ENCODE measurements at places on chromosomes 13 and 19.

DNA sequence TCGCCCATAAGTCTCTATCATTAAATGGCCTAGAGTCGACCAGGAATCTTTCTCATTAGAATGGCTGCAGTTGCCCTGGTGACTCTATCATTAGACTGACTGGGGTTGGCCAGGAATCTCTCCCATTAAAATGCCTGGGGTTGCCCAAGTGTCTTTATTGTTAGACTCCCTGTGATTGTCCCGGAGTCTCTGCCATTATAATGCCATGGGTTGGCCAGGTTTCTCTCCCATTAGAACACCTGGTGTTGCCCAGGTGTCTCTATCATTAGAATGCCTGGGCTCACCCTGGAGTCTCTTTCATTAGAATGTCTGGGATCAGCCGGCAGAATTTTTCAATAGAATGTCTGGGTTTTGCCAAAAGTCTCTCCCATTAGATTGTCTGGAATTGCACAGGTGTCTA, 1459.3 kb downstream of the UQCRFS1 start:
- no peak for DNase-seq

GRCh38 chr19:7522923-7523667, 671 bp downstream of the MCOLN1 start:
- peak; percentile 33 for DNase-seq

- DNase-seq: no peak
These were observed 854 bp downstream of the IL12RB1 start for GRCh38 chr19:18085702-18086457.

DNA sequence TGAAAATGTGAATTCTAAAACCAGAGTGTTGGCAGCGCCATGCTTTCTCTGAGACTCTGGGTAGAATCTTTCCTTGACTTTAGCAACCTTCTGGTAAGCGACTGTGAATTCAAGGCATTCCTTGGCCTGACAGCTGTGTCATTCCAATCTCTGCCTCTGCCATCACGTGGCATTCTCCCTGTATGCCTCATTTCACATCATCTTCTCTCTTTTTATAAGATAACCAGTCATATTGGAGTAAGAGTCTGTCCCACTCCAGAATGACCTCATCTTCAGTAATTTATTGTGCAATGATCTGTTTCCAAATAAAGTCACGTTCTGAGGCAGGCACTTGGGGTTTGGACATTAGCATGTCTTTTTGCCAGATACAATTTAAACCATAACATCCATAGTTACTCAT, 103.4 kb upstream of the POSTN start:
- peak; percentile 98 for DNase-seq

DNA sequence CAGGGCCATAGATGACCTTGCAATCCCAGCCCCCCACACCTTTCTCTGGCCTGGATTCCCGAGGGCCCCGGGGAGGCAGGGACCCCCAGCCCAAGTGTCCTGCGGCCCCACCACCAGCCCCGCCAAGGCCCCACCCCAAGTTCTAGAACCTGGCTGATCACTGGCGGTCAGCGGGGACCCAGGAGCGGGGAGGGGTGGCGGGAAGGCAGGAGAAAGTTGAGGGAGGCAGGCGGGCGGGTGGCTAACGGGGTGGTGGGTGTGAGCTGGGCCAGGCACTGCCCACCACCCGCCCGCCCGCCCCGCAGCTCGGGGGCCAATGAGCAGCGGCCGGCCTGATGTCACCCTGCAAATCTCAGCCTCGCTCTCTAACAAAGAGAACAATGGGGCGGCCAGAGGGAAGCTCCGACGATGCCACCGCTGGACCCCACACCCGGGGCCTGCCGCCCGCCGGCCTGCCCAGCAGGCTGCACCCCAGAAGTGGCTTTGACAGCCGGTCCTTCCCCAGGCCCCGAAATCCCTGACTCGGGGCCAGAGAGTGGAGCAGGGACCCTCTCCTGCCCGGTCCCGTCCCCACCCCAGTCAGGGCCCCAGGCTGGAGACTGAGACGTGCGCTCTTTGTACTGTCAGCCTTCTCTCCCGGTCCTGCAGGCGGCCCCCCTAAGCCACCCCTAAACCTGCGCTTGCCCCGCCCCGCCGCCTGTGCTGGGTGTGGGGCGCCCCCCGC, 1.6 kb downstream of the MEX3D start:
- peak; percentile 82 for DNase-seq

- DNase-seq: no peak
These were observed 17.1 kb upstream of the PAN3 start for GRCh38 chr13:28121224-28121623.

- no peak for DNase-seq
These were observed 1.4 kb upstream of the ATP8B3 start for GRCh38 chr19:1813192-1814182.

DNA sequence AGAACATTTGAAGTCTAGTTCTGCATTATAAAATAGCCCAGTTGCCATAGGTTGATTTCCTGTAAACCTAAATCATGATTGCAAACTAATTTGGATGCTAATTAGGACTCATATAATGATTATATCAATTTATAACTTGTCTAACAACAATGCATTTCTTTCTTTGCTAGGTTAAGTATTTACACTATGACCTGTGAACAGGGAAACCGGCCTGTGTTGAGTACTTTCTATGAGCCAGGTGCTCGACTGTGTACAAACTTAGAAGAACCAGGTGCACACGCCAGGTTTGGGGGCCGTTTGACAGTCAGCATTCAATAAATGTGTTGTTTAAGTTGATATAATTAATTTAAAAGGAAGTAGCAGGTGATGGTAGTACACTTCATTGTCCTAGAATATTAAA, 203.1 kb downstream of the TM9SF2 start:
- DNase-seq: no peak

DNA sequence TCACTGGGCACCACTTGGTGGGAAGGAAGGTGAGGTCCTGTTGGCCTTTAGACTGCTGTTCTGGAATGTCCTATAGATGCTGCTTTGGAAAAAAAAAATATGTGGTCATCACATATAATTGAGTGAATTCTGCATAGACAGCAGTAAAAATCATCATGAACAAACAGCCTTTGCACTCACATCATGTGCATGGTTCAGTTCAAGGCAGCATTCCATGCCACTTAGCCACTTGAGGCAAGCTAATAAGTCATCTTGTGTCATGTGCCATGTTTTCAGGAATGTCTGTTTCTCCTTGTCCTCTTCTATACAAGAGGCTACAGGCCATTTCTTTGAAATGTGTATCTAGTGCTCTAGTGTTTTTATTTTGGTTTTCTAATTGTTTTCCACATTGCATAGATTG, 43.9 kb upstream of the TSC22D1 start:
- peak; percentile 22 for DNase-seq

- no peak for DNase-seq
These were observed 5.8 kb downstream of the SMIM7 start for GRCh38 chr19:16654140-16654539.

GRCh38 chr13:71830736-71831135, 36.3 kb downstream of the DACH1 start:
- no peak for DNase-seq

- DNase-seq: peak; percentile 23
These were observed 54.4 kb downstream of the FAM124A start for GRCh38 chr13:51276636-51277035.

Measured in fibroblast of pulmonary artery (primary cell).